ENCODE measurements at places on chromosomes 7 and 10.
A peak's percentile ranks its signal among the peaks of the same experiment; 100 is the strongest.

GRCh38 chr7:141466151-141466904 lies 84.9 kb upstream of the AGK start:
- DNase-seq = no peak

GRCh38 chr10:8336629-8337331 lies 282.3 kb downstream of the GATA3 start:
- no peak for DNase-seq

- DNase-seq = no peak
These were observed 173.8 kb downstream of the TRIL start for GRCh38 chr7:28784171-28784902.

DNA sequence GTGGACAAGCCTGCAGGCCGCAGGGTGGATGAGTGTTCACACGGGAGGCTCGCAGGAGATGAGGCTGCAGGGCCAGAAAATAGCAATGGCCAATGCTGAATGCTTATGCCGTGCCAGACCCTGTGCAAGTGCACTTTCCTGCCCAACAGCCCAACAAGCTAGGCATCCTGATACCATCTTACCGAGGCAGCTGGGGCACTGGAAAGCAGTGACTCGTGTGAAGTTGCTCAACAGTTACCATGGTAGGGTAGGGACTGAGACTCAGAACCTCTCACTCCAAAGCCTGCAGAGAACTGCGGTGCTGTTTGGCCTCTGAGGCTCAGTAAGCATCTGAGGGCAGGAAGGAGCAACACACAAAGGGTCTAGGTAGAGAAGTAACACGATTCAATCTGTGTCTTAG lies 43.7 kb downstream of the JAZF1 start:
- DNase-seq = no peak

- no peak for DNase-seq
These were observed 27.9 kb downstream of the PIK3AP1 start for GRCh38 chr10:96692427-96692826.

- DNase-seq = no peak
These were observed 68.1 kb upstream of the AOAH start for GRCh38 chr7:36792421-36792820.

GRCh38 chr7:128236924-128237586 lies 4.0 kb upstream of the LEP start:
- no peak for DNase-seq

DNA sequence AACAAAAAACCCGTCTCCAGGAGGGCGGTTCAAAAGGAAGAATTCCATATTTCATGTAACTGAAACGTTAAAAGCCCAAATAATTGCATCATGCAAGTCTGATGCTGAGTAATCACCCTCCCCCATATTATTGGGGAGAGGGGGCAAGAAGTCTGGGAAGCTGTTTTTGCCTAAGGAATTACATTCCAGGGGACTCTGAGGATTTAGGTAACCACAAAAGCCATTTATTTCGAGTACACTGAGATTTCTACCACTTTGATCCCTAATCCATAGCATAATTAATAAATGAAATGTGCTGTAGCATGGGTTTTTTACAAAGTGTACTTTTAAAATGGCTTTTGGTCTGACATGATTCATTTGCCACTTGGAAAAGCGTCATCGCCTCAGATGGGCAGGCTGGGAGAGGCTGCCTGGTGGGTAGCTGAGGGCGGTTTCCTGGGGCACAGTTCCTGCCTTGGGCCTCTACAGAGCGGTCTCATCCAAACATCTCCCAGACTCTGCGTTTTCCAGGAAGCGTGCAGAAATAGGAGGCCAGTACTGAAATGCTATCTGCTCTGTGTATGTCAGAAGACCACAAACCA lies 106.5 kb downstream of the TCF7L2 start:
- DNase-seq = no peak

DNA sequence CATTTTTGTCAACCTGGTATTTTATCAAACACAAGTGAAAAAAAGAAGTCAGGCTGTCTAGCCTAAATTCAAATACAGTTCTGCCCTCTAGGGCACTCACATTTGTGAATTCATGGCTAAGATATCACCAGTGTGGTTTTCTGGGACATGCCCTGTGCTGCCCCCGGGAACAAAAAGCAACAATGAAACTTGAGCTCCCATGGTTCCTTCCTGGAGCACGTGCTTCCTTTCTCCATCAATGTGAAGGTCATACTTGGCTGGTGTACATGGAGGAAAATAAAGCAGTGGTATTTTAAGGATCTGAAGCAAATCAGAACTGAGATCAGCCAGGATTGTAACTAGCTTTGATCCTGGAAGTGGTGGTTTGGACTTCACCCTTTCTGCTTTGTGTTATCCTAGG lies 128.9 kb upstream of the FRMD4A start:
- no peak for DNase-seq

DNA sequence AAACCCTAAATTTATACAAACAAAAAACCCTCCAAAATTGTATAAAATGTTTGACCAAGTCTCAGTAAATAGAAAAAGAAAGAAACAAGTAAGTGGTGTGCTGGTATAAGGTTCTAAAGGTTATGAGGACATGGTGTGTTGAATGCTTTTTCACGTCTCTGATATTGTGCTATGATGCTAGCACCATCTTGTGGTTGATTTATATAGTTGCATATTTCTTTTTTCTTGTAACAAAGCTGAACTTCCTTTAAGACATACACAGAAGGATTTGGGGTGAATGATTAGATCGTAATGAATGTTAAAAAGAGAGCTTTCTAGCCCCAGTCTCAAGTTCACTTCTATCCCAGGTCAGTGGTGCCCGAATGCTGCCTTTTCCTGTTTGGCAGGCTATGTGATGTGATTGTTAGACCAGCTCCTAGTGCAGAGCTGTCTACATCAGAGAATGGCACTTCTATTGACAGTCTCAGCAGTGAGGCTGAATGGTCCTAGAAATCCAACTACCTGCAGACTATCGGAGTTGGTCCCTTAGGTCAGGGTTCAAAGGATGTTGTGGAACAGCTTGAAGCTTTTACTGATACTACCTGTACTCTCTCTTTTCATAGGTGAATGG lies 25.0 kb downstream of the VTI1A start:
- peak; percentile 35 for DNase-seq

GRCh38 chr7:107427462-107427861 lies 42.4 kb upstream of the GPR22 start:
- DNase-seq = no peak

DNA sequence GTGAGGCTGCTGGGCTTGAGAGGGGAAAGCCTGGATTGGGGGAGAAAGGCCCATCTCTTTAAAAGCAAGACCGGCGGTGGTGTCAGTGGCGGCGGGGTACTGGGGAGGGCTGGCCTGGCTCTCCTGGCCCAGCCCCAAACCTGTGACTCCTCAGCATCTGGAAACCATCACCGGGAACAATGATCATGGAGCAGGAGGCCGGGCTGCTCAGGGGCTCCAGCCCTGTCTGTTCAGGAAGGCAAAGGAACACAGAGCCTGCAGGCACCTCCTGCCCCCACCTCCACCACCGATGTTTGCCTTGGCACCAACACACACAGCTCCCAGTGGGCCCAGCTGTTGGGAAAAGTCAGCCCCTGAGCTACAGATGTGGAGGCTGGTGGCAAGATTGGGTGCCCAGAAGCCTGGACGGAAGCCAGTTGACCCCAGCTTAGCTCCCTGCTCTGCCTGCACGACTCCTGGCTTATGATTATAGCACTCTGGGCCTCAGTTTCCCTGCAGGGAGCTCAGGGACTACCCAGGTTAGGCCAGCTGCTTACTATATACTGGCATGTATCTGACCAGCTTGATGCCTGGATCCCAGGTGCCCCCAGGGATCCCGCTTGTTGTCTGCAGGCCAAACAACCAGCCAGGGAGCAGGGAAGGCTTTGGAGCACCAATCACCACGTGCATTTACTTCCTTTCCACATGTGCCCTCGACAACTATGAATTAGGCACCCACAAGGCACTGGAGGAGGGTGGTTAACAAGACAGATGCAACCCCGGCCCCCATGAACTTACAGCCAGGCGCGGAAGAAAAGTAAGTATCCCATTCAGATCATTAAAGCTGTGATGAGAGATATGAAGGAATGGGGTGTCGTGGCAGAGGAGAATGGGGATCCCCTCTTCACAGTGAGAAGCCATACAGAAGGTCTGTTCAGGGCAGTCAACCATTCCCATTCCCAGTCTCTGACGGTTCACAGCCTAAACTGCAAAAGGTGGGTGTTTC lies 37.3 kb downstream of the ZCCHC24 start:
- DNase-seq = no peak

DNA sequence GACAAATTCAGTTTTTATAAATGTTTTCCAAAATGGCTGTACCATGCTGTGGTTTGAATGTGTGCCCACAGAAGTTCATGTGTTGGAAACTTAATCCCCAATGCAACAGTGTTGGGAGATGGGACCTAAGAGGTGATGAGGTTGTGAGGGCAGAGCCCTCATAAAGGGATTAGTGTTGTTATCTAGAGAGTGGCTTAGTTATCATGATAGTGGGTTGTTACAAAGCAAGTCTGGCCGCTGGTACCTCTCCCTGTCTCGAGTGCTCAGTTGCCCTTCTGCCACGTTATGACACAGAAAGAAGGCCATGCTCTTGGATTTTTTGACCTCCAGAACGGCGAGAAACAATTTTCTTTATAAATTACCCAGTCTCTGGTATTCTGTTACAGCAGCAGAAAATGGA lies 119.0 kb downstream of the BTAF1 start:
- no peak for DNase-seq

- DNase-seq = no peak
These were observed 28.4 kb downstream of the MPLKIP start for GRCh38 chr7:40105879-40106473.

- DNase-seq = no peak
These were observed 3.7 kb upstream of the TCTN3 start for GRCh38 chr10:95697429-95697828.

DNA sequence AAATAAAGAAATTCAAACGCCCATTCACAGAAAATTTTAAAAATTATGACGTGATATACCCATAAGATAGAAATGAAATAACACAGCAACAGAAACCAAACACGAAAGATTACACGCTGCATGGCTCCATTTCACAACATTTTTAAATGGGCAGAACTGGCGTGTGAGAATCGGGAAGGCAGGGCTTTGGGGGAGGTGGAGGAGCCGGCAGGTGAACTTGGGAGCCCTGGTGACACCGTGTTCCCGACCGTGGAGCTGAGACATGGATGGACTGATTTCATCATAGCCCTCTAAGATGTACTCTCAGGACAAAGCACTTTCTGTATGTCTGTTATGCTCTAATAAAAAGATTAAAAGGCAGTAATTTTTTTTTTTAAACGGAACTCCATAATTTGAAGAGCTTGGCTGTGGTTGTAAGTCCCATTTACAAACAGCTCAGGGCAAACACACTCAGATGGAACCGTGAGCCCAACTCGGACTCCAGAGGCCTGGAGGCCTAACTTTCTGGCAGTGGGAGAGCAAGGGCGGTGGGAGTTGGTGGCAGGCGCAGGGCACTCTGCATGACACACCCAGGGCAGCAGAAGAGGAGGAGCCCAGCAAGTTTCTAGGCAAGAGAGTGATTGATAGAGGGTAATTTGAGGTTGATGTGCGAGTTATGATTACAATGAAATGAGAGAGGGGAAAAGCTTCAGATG lies 203.4 kb downstream of the MAD1L1 start:
- DNase-seq = no peak

DNA sequence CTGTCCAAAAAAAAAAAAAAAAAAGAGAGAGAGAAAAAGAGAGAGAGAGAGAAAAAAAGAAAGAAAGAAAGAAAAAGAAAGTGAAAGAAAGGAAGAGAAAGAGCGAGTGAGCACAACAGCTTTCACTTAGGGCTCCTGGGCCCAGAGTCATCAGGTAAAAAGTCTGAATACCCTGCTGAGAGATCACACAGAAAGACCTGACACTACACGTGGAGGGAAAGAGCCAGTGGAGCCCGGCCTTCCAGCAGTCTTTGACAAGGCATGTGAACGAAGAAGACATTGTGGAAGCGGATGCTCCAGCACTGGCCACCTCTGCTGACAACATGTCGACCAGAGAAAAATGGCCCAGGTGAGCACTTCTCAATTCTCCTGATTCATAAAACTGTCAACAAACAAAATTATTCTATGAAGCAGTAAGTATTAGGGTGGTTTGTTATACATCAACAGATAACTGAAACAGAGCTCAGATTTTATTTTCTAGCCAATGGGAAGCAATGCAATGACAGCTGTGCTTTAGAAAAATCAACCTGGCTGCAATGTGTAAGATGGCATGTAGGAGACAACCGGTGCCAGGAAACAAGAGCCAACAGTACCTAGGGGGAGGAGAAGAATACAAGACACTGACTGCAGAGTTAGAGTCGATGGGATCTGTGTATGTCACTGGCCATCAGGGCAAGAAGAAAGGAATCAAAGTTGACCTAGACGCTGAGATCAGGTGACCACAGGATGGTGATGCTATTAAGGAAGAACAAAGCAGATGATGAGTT lies 4.4 kb downstream of the RNF216 start:
- no peak for DNase-seq
